ENCODE measurements at places on chromosomes 1 and 21.
A peak's percentile ranks its signal among the peaks of the same experiment; 100 is the strongest.

GRCh38 chr1:157830887-157831286 lies 10.7 kb downstream of the CD5L start:
- no peak for DNase-seq

- no peak for DNase-seq
Measured at GRCh38 chr1:208455821-208456220, 211.6 kb upstream of the PLXNA2 start.

- no peak for DNase-seq
Measured at GRCh38 chr1:39196244-39197215, 8.0 kb upstream of the MACF1 start.

GRCh38 chr1:243343970-243344937 lies 88.4 kb downstream of the SDCCAG8 start:
- DNase-seq, result peak; percentile 42

- DNase-seq, result no peak
Measured at GRCh38 chr1:94986783-94987182, 59.9 kb upstream of the CNN3 start.

GRCh38 chr1:228374711-228375577 lies 31.7 kb downstream of the TRIM11 start:
- DNase-seq, result no peak

- DNase-seq, result peak; percentile 43
Measured at GRCh38 chr1:200962631-200963030, 60.9 kb downstream of the KIF21B start.

GRCh38 chr21:42550817-42551216 lies 37.2 kb downstream of the SLC37A1 start:
- no peak for DNase-seq

GRCh38 chr1:119978018-119978505 lies 81.7 kb upstream of the ADAM30 start:
- DNase-seq, result no peak

DNA sequence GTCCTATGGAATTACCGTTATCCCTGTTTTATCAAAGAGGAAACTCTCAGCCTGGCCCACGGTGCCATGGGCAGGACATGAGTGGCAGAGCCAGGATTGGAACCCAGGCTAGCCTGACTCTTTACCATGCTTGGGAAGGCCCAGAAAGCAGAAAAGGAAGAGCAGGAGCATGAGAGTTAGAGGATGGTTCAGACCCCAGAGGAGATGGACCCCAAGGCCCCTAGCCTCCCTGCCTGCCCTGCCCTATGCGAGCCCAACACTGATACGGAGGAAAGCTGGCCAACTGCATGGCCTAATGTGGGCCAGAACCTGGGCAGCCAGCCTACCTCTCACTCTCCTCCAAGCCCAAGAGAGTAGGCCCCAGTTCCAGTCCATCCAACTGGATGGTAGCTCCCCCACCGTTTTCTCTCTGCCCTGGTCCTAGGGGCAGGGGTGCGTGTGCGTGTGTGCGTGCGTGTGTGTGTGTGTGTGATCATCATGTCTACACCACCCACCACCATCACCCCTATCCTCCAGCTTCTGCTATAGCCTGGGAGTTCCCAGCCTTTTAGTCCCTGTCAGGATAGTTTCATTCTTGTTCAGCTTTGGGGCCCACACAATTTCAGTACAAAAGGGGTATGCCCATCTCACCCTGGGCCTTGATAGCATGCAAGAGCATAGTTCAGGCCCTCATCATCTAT lies 15.4 kb upstream of the MEX3A start:
- DNase-seq, result no peak

DNA sequence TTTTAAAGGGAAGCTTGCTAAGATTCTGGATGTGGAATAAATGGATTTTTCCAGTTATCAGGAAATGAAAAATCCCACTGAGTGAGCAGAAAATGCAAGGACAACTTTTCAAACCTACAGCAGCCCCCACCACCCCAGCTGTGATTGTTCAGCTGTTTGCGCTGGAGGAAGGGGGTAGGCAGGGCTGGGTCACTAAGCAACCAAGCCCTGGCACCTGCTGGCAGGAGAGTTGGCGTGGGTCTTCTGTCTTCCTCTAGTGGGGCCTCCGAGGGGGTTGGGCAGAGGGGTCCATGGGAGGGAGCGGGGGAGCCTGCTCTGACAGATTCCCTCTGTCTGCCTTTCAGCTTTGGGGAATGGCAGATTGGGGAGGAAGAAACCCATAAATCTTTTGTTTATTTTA lies 45.3 kb downstream of the EIF2D start:
- DNase-seq, result no peak
